ENCODE measurements at places on chromosomes 5 and 9. TPM values are rescaled to one million over a fixed set of nuclear protein-coding genes. Genes with fewer than 3 reads are reported as not detected.

- DNase-seq = no peak
Measured at GRCh38 chr9:135921749-135922310, 14.5 kb upstream of the CAMSAP1 start.

The ZFP37 gene
- total RNA-seq = 0.79 TPM

The CKS2 gene
- total RNA-seq = 16.3 TPM

DNA sequence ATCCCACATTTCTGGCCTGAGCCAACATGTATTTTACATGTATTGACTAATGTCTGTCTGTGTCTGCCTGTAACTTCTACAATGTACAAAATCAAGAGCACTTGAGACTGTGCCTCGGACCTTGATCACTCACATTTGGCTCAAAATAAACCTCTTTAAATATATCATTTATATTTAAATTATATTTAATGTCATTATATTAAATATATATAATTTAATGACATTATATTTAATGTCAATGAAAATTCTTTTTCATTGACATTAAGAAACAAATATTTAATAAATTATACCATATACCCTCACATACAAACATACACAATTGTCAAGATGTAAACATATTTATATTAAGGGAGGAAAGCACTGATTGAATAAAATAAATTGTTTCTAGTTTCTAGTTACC, 1099.8 kb upstream of the CDH18 start:
- DNase-seq = no peak

DNA sequence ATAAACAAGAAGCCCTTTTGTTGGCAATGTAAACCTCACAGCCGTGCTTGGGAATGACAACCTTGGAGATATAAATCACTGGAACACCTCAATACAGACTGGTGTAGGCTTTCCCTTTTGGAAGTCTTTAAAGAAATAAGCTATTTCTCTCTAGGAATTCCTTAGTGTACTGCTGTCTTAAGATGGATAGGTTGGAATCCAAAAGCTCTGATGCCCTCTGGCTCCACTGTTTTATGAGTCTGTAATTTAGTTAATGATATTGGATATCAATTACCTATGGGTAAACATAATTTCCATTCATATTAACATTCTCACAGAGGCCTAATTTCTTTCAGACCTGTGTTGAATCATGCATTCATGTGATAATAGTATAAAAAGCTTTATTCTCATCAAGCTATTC, 435.9 kb upstream of the MPDZ start:
- DNase-seq = no peak

The PAPPA gene
- 1.3 TPM for total RNA-seq

GRCh38 chr9:36093384-36093783, 43.1 kb upstream of the GLIPR2 start:
- DNase-seq = no peak

- DNase-seq = peak; percentile 73
Measured at GRCh38 chr5:125411744-125412560, 665.5 kb upstream of the ZNF608 start.

The EXOSC2 gene
- 20.0 TPM for total RNA-seq

GRCh38 chr5:130324953-130325671, 420.8 kb downstream of the CHSY3 start:
- no peak for DNase-seq

Measured in bronchial epithelial cell (primary cell).